A172 (cell line): ENCODE measurements at places on chromosomes 2 and 18.
A peak's percentile ranks its signal among the peaks of the same experiment; 100 is the strongest.

DNA sequence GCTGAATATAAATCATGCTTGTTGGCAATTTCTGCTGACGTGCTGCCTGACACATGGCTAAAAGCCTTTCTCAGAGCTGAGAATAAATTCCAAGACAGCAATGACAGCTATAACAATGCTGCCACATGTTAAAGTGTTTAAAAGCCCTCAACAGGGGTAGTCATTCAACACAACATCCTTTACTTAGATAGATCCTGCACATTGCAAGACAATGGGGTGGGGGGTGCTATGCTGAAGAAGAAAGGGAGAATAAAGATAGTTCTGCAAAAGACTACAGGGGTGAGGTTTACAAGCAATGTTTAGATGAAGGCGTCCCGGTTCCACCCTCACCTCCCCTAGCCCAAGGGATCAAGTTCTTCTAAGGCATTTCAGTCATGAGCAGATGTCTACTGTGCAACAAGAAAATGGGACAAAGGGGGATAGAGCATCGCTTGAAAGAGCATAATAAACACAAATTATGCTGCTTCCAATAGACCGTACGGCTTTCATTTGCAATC, 291.0 kb upstream of the ACVR2A start:
- no peak for DNase-seq

- DNase-seq: no peak
These were observed 338.3 kb downstream of the NBAS start for GRCh38 chr2:15222856-15223255.

DNA sequence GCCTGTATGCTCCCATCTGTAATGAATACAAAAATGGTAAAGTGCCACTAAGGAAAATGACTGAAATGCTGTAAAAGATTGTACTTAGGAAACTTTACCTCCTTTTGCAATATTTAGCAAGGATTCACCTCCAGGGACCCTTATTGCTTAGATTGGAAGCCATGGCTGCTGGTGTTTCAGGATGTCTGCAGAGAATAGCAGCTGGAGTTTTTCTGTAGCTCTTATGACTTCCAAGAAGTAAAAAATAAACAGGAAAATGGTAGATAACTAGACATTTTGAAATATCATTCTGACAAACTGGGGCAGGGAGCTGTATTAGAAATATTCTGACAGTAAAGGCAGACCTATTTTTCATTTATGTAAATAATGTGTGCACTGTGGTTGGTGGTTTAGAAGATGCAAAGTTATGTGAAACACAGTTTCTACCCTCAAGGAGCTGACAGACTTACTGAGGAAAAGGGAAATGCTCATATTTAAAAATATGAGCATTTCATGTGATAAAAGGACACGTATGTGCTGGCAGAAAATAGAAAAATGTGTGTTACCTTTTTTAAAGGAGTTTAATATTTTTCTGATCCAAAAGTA, 224.9 kb upstream of the BOD1L2 start:
- DNase-seq: no peak

DNA sequence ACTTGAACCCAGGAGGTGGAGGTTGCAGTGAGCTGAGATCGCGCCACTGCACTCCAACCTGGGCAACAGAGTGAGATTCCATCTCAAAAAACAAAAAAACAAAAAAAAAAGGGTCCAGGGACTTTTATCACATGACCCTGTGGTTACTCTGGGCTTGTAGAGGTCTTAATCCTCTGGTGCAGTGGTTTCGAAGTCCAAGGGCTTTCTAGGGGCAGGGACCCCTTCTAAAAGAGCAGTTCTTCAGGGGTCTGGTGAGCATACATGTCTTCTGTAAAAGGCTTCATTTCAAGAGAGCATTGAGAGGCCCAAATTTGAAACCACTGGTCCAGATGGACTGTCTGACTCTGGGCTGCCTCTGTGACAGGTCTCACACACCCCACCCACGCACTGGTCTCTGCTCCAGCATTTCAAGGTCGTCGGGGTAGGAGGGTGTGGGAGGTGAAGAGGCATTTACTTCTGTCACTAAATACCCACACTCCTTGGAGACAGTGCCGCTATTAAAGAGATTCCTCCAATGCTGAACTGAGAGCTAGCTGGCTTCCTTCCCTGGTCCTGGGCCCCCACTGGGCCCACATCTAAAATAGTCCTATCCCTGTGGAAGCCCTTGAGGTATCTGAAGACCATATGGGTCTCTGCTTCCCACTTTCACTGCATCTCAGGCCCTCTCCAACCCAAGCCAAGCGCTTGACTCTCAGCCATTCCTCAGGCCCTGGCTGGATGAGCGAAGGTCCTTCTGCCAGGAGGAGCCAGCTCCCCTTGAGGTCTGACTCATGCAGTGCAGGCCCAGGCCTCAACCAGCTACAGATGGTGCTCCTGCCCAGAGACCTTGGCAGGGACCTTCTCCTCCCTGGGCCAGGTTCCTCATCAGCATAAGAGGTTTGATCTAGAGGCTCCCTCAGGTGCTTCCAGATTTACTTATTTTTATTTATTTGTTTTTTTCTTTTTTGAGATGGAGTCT, 44.8 kb downstream of the PAX8 start:
- DNase-seq: no peak

- peak; percentile 21 for DNase-seq
These were observed 39.3 kb downstream of the CD302 start for GRCh38 chr2:159758686-159759085.

DNA sequence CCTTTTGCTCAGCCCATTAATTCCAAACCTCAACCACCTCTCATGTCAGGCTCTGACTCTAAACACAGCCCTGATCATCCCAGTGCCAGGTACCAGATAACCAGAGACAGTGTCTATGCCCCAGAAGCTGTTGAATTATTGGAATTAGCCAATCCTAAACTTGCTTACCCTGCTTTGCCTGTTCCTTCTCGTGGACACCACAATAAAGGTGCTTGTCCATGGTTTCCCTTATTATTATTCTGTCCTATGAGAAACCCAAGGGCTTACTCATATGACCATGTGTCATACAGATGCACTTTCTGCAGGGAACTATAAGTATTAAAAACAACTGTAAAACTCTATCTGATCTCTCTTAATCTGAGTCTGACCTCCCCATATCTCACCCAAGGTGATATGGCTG, 2193.8 kb upstream of the PIK3C3 start:
- no peak for DNase-seq

DNA sequence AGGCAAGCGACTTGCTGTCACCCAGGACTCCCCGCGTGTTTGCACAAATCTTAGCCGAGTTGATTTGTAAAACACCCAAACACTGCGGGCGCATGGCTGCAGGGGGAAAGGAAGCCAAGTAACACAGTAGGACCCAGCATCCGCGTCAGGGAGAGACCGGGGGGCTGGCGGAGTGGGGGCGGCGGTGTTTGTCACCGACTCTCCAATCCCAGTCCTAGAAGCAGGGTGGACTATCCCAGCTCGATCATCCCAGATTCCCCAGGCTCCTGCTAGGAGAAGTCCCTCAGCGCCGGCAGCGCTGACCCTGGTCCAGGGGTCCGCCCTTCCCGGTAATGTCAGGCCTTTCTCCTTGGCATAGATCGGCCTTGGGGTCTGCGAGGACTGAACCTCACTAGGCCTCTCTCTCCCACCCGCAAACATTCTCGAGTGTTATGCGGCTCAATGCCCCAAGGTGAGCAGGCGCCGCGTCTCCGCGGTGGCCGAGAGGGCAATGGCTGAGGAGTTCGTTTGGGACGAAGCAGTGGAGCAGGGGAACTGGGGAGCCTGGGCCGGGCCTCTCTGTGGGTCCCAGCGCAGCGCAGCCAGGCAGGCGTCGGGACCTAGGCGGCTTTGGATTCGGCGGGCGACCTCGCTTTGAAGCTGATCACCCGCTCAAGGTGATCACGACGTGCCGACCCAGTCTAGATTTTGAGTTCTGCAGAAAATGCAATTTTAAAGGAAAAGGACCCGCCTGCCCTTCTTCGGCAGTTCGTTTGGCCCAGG, 1.5 kb upstream of the GDF7 start:
- DNase-seq: no peak

- no peak for DNase-seq
These were observed 68.4 kb upstream of the CDCA7 start for GRCh38 chr2:173286153-173286809.

DNA sequence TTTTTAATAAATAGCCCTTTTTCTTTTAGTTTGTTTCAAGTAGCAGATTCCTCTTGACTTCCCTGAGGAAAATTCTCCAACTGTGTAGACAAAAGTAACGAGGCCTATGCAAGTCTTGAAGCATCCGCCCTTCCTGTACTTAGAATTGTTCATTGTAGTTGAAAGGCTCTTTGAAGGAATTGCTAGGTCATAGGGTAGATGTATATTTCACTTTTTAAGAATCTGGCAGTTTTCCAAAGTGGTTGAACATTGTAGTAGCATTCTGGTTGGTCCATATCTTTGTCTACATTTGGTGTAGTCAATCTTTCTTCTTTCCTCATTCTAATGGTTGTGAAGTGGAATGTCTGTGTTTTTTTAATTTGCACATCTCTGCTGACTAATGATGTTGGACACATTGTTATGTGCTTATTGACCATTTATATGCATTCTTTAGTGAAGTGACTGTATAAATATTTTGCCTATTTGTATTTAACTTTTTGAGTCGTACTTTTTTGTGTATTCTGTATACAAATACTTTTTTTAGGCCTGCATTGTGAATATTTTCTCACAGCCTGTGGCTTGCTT, 5.6 kb upstream of the SERPINB11 start:
- DNase-seq: no peak

GRCh38 chr2:168633895-168634294, 168.5 kb upstream of the NOSTRIN start:
- no peak for DNase-seq

GRCh38 chr2:35199298-35199697, 1156.3 kb upstream of the CRIM1 start:
- DNase-seq: peak; percentile 24

GRCh38 chr2:56483081-56483480, 299.3 kb downstream of the CCDC85A start:
- DNase-seq: peak; percentile 17

- no peak for DNase-seq
These were observed 290.2 kb upstream of the LRATD1 start for GRCh38 chr2:14342313-14342712.

DNA sequence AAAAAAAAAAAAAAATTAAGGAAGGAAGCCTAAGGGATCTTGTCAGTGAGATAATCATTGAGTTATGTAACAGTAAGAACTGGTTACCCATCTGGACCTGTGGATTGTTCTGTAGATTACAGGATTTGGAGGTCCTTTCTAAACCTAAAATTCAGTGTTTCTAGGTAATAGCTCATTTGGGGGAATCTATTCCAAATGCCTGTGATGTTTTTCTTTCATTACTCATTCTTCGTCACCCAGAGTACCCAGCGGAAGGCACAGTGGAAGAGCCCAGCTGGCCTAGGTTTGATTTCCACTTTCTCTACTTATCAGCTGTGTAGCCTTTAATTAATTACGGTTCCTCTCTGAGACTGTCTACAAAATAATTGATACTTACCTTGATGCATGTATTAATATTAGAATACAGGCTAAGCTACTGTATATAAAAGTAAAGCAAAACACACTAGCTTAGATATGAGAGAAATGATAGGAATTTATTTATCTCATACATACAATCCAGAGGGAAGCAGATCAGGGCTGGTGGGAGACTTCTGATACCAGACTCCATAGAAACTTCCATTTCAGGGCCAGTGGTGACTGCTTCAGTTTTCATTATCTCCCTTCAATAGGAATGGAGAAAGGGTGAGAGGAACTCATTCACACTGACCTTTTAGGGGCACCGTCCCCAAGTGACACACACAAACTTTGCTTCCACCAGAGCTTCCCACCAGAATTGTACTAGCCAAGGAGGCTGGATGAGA, 115.8 kb upstream of the NOSTRIN start:
- DNase-seq: peak; percentile 46

DNA sequence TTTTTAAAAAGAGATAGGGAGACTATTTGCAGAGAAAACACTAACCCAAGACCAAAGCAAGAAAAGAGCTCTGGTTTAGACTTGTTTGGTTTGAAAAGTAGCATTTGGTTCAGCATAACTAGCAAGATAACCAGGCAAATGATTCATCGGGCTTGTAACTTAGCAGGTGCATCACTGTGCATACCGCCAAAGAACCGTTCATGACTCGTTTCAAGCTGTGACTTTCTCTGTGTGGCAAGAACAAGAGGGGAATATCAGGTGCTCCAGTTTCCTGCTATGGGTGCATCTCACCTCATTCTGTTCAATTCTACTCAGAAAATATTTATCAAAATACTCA, 244.9 kb downstream of the ETAA1 start:
- DNase-seq: peak; percentile 62

GRCh38 chr2:28129955-28130695, 239.6 kb downstream of the BABAM2 start:
- peak; percentile 14 for DNase-seq

- no peak for DNase-seq
These were observed 183.5 kb upstream of the GCFC2 start for GRCh38 chr2:75894170-75894569.

- DNase-seq: peak; percentile 83
These were observed 143.3 kb downstream of the HDAC4 start for GRCh38 chr2:239257511-239257937.

- DNase-seq: no peak
These were observed 212.3 kb downstream of the HDAC4 start for GRCh38 chr2:239188536-239188935.

GRCh38 chr2:96625571-96626552, 12.2 kb downstream of the KANSL3 start:
- DNase-seq: no peak

DNA sequence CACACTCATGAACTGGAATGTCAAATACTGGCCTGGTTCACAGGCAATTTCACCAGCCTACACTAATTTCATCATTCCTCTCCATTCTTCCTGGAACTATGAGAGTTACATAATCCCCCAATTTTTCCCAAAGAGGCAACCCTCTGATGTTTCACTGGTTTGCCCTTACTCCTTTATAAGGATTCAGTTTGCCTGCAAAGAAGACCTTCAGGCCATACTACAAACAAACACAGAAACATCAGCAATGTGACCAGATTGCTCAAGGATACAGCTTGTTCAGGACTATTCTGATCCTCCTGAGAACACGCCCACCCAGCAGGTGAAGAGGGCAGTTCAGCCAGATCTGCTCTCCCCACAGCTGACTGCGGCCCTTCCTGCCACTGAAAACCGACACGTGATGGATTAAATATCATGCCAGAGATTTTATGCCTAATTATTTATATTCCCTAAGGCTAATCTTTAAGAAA, 215.5 kb downstream of the ETAA1 start:
- DNase-seq: no peak

DNA sequence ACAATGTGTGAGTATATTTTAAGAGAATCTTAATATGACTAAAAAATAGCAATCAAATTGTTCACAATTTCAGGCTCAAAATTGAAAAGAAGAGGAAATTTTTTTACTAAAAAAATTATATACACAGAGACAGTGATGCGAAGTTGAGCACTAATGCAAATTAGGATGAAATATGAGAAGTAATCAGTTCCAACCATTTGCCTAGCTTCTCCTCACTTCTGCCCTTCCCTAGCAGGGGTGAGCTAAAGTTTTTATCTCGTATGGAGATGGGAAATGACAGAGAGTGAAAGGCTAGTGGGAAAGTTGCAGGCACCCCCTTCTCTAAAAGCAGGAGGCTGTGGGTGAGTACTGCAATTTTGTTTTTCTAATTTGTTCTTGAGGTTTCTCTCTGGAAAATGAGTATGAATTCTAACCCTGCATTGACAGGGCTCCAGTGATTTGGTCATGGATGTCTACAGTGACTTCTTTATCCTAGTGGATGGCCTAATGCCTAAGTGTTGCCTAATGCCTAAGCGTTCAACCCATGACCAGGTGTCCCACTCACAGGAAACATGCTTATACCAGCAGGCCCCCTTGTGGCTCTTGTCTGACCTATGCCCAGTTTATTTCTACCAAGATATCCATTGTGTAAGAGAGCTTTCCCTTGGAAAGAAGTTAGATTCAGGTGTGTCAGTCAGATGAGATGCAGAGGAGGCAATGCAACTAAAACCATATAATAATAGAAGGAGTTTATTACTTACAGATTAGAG, 78.0 kb upstream of the HNMT start:
- DNase-seq: no peak

- no peak for DNase-seq
These were observed 561.0 kb downstream of the ARHGAP15 start for GRCh38 chr2:143690235-143690634.
